ENCODE measurements at places on chromosomes 13 and 19. TPM values are rescaled to one million over a fixed set of nuclear protein-coding genes. Genes with fewer than 3 reads are reported as not detected.

Gene ZIC2
- total RNA-seq, result 0.51 TPM

Gene HS6ST3
- total RNA-seq, result 0.97 TPM

Gene SLC10A2
- not detected for total RNA-seq

Gene SNRPA
- 70.3 TPM for total RNA-seq

- H3K36me3 ChIP-seq, result no peaks in the 10 kb centered on the region
- H3K4me1 ChIP-seq, result no peaks in the 10 kb centered on the region
- H3K27ac ChIP-seq, result no peak overlapping the region
- H3K27me3 ChIP-seq, result no peaks in the 10 kb centered on the region
Observed at GRCh38 chr19:33604651-33605050, 17.1 kb upstream of the CHST8 start.

GRCh38 chr19:2083174-2083854 lies 12.8 kb downstream of the MOB3A start:
- DNase-seq, result no peak
- H3K27ac ChIP-seq, result peak overlapping the region; percentile 48
- no peak overlapping the region for H3K4me3 ChIP-seq
- no peaks in the 10 kb centered on the region for H3K36me3 ChIP-seq
- no peaks in the 10 kb centered on the region for H3K27me3 ChIP-seq

- no peaks in the 10 kb centered on the region for H3K36me3 ChIP-seq
- H3K4me1 ChIP-seq, result no peaks in the 10 kb centered on the region
- no peaks in the 10 kb centered on the region for H3K27me3 ChIP-seq
- DNase-seq, result no peak
- H3K4me3 ChIP-seq, result no peak overlapping the region
- no peak overlapping the region for H3K27ac ChIP-seq
Observed at GRCh38 chr13:89856512-89856911, 1491.0 kb upstream of the MIR17HG start.

DNA sequence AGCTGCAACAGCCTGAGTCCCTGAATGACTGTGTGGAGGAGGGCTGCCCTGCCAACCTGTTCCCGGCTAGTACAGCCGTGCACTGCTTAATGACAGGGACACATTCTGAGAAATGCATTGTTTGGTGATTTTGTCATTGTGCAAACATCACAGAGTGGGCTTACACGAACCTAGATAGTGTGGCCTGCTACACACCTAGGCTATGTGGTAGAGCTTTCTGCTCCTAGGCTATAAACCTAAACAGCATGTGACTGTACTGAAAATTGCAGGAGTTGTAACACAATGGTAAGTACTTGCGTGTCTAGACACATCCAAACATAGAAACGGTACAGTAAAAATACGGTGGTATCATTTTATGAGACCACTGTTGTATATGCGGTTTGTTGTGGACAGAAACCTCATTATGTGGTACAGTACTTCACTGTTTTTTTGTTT lies 35.0 kb downstream of the VASP start:
- no peak for DNase-seq
- H3K36me3 ChIP-seq, result no peaks in the 10 kb centered on the region
- H3K4me1 ChIP-seq, result no peaks in the 10 kb centered on the region
- no peak overlapping the region for H3K27ac ChIP-seq
- no peak overlapping the region for H3K4me3 ChIP-seq
- no peaks in the 10 kb centered on the region for H3K27me3 ChIP-seq

DNA sequence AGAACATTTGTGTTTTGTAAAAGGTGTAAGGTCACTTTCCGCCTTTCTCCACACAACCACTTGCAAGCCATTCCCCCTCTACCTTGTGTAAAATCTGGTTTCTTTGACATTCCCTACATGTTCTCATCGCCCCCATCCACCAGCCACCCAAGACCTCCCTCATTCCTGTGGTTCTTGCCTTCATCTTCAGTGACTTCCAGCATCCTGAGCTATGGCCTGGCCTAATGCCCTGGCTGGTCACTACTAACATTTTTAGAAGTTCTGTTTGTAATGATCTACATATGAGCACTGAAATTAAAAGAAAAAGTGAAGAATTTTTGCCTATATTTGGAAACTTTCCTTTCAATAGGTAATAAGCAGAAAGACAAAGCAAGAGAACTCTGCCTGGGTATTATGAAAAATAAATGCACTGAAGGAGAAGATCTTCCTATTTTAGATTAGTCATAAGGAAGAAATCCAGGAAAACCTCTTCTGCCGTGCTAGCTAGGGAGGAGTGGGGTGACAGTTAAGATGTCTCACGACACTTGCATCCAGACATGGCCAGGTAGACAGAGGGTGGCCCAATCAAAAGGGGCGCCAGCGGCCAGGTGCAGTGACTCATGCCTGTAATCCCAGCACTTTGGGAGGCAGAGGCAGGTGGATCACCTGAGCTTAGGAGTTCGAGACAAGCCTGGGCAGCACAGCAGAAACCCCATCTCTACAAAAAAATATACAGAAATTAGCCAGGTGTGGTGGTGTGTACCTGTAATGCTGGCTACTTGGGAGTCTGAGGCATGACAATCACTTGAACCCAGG lies 28.1 kb upstream of the MPHOSPH8 start:
- no peaks in the 10 kb centered on the region for H3K27me3 ChIP-seq
- DNase-seq, result no peak
- H3K4me3 ChIP-seq, result no peak overlapping the region

- H3K27me3 ChIP-seq, result no peaks in the 10 kb centered on the region
- peak within 1 kb of the TSS; percentile 67 for H3K27ac ChIP-seq
- no peaks in the 10 kb centered on the region for H3K4me1 ChIP-seq
- H3K36me3 ChIP-seq, result no peaks in the 10 kb centered on the region
Observed at GRCh38 chr13:44373601-44374347, at the start of gene SERP2. TSS of gene SERP2 (plus strand) at chr13:44373824. CDS start at chr13:44374026, 202 bp downstream.

- DNase-seq, result no peak
- no peak overlapping the region for H3K27ac ChIP-seq
- H3K36me3 ChIP-seq, result no peaks in the 10 kb centered on the region
- no peak overlapping the region for H3K4me3 ChIP-seq
Observed at GRCh38 chr13:76882431-76882830, 3.8 kb downstream of the KCTD12 start.
